ENCODE measurements at places on chromosomes 3 and 15. TPM values are rescaled to one million over a fixed set of nuclear protein-coding genes. Genes with fewer than 3 reads are reported as not detected.

The GASK1A gene
- total RNA-seq, result 4.3 TPM

- DNase-seq, result no peak
Measured at GRCh38 chr15:96409215-96410138, 79.0 kb downstream of the NR2F2 start.

DNA sequence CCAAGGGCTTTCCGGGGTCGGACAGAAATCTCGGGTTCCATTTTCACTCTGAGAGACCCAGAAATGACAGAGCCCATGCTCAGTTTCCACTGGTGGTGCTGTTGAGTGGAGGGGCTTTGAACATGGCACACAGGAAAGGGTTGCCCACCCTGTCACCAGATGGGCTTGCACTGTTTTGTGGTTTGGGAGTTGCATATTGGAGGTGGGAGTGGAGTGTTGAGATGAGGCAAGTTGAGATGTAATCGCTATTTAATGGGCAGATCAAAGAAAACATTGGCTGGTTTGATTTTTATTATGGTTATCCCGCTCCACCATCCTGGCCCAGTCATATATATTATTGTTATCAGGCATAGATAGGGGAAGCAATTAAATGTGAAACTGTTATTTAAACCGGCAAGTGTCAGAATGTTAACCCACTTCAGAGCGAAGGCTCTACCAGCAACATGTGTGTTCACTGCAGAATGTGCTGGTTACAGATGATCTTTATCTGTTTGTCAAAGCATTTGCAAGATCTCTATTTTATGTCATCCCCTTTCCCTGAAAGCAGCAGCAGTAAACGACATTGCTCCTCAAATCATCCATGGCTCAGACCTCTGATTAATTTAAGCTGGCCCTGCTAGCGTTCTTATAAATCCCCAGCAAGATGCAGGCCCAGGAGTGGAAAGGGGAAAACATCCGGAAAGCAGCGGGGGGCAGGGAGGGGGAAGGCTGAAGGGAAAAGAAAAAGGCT, 58.3 kb upstream of the TSEN2 start:
- no peak for DNase-seq

GRCh38 chr15:26759986-26760385, 12.9 kb downstream of the GABRB3 start:
- no peak for DNase-seq

The GNAT1 gene
- total RNA-seq, result not detected

Measured in right cardiac atrium (tissue), 5 donors.